ENCODE measurements at places on chromosomes 11 and 22.

DNA sequence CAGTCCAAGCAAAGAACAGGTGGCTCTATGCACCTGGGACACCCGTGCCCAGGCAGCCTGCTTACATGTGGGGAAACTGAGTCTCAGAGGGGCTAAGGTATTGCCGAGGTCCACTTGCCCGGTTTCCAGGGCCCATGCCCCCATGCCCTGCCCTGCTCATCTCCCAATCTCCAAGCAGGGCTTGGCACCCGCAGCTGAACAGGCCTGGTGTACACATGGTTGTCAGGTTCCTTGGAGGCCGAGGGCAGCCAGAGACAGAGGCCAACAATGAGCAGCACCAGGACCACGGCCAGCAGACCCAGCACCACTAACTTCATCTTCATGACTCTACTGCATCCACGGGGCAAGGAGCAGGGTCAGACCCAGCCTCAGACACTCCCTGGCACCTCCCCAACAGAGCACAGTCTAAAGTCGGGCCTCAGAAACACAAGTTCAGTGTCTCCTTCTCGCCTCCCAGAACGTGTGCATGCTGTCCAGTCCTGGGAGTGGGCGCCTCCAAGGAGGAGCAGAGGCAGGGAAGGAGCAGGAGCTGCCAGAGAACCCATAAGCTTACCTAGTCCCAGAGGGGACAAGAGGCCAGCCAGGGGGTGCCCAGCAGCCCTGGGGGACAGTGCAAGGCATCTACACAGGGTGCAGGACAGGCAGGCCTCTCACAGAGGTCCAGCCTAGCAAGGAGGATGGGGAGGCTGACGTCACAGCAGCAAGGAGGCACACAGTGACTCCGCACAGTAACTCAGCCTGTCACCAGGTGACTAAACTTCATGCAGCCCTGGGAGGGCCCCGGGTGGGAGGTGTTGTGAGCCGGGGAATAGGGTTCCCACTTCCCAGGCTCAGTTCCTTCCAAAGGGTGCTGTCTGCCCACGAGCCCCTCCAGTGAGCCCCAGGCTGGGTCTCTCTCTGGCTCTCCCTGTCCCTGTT lies 20.2 kb upstream of the RGL4 start:
- no peak for DNase-seq

DNA sequence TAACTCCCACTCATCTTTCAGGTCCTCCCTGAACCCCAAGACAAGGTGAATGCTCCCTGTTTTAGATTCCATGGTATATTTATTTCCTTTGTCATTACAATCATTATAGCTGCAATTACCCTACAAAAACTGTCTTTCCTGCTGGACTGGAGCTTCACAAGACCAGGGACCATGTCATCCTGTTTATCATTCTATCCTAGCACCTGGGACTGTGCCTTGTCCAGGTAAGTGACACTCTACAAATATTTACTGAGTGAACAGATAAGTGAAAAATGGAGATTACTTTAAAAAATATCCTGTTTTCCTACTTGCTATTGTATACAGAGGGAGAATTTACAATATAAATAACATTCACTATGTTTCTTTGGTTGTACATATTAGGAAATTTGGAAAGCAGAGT lies 22.5 kb upstream of the ELF5 start:
- no peak for DNase-seq

DNA sequence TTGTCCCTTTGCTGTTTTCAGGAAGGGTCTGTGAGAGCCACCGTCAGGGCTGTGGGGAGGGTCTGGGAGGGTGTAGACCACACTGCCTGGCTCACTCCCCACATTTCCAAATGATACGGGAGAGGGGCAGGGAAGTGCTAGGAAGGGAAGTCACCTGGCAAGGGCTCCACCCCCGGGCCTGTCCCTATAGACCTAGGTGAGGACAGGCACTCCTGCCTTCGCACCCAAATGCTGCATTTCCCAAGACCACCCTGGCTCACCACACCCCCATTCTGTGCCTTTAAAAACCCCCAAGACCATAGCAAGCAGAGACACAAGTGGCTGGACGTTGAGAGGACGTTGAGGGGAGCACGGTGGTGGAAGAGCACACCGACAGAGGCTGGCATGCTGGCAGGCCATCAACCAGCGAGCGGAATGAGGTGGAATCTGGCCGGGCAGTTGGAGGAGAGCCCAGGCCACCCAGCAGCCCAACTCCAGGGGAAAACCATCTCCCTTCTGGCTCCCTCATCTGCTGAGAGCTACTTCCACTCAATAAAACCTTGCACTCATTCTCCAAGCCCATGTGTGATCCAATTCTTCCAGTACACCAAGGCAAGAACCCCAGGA lies 45.7 kb downstream of the GNB1L start:
- DNase-seq, result no peak

DNA sequence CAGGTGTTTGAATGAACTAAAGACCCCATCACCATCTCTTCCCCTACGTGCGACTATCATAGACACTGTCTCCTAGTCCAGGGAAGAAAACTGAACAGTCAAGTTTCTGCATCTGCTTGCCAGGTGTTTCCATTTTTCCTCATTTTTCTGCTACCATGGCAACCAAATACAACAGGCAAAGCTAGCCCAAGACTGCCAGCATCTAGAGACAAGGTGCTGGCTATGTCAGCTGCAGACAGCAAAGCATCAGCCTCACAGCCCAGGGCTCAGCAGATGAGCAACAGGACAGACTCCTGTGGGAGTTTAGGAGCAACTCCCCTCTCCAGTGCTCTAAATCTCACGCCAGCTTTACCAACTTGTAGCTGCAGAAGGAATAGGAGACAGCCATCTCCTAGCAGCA lies 124.3 kb downstream of the C11orf58 start:
- DNase-seq, result no peak
